ENCODE measurements at places on chromosomes 11 and 22.

DNA sequence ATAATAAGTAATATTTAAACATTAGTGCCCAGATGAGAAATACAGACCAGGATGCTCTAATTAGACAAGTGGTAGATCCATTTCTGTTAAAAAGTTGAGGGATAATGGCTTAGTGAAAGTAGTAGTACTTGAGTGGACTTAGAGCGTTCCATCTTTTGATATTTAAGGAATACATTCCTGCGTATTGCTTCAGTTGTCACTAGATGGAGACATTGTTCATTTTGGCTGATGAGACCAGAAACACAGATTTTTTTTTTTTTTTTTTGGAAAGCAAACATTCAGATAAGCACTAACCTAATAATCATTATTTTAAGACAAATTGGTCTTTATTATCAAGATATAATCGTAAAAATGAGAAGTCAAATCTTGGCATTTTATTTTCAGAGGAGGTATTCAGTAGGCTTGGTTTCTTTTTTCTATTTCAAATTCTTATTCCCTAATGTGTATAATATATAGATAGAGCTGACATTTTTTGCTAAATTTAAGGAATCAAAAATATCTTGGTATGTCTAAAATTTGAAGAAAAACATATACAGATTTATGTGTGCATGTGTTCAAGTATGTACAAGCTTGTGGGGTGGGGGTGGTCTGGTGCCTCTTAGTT, 92.9 kb downstream of the DYNC2H1 start:
- DNase-seq: peak; percentile 40

- DNase-seq: no peak
These were observed 76.8 kb upstream of the BDNF start for GRCh38 chr11:27777033-27777432.

- peak; percentile 73 for DNase-seq
These were observed 88.7 kb downstream of the TP53I11 start for GRCh38 chr11:44861849-44862557.

DNA sequence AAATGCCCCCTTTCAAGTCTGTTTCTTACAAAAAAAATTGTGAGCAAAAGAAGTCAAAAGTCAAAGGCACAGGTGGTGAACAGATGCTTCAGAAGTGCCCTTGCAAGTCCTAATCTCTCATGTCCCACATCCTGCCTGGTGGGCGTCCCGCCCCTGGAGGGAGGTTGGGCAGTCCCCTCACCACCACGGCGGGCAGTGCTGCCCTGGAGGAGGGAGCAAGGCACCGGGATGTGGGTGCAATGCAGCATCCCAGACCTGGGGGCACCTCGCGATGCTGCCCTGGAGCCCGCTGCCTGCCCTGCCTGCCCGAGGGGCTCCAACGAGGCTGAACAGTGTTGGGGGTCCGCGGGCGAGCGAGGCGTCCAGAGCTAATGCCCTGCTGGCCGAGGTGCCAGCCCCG, 15.9 kb downstream of the MRGPRG start:
- no peak for DNase-seq

DNA sequence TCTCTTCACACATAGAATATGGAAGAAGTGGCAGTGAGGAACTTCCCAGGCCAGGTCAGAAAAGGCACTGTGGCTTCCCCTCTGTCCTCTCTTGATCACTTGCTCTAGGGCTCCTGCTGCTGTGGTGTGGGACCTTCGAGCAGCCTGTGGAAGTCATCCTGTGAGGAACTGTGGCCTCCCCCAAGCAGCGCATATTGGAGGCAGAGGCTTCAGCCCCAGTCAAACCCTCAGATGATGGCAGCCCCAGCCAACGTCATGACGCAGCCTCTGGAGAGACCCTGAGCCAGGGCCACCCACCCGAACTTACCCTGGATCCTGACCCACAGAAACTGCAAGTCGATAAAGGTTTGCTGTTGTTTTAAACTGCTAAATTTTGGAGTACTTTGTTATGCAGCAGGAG, 444.9 kb downstream of the TBC1D22A start:
- no peak for DNase-seq
